ENCODE measurements at places on chromosomes 4 and X.

DNA sequence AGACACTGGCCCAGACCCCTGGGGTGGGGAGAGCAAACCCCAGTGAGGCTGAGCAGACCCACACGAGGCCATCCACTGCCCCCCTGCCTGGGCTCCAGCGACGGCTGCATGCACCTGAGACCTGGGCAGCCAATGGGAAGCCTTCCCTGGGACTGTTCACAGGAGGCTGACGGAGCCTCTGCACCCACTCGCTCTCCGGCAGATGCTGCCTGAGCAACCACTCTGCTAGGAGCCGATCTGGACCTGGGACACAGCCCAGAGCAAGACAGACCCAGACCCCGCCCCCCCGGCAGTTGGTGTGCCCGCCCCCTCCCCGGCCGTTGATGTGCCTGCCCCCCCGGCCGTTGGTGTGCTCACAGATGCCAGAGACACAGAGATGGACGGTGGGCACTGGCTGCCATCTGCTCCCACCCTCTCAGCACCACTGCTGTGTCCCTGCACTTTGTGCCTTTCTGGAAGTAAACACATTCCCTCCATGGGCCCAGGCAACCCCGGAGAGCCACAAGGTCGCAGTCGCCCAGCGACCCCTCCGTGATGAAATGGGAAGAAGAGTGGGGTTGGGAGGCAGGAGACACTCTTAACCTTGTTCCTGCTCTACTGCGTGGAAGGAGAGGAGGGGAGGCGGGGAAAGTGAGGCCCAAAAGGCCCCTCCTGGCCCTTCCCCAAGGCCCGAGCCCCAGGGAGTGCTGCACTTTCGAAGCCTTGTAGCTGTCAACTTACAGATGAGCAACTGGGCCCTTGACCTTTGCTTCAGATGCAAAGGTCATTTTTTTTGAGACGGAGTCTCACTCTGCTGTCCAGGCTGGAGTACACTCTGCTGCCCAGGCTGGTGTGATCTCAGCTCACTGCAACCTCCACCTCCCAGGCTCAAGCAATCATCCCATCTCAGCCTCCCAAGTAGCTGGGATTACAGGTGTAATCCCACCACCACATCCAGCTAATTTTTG, 62.0 kb downstream of the ZFYVE28 start:
- DNase-seq: no peak

DNA sequence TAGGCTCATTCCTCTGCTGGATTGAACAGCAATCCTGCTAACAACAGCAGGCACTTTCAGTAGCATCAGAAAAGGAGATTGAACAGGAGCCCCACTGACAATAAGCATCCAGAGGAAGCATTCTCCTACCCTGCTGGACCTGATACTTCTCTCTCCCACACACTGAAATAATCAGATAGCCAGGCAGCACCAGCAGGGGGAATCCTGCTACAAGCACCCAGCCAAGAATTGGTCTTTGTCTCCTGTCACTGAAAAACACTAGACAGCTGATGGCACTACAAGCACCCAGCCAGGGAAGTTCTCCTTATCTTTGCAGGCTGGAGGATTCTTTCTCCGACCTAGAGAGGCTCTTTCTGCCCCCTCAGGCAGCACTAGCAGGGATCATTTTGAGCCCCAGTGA, 444.3 kb upstream of the GRIA3 start:
- no peak for DNase-seq

DNA sequence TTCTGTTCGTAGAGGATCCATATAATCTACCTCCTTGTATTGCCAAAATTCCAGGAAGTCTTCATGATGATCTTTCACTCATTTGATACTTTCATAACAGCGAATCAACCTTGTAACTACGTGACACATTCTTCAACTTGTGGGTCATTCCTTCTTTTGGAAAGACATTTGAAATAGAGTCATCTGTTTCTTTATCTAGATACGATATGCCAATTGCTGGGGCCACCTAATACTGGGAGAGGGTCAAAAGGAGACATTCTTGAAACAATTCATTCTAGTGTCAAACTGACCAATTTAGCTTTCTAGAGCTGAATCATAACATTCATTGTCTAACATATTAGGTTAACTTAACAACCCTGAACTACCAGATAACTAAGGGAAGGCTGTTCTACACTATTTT, 62.9 kb upstream of the SMAD1 start:
- DNase-seq: no peak

DNA sequence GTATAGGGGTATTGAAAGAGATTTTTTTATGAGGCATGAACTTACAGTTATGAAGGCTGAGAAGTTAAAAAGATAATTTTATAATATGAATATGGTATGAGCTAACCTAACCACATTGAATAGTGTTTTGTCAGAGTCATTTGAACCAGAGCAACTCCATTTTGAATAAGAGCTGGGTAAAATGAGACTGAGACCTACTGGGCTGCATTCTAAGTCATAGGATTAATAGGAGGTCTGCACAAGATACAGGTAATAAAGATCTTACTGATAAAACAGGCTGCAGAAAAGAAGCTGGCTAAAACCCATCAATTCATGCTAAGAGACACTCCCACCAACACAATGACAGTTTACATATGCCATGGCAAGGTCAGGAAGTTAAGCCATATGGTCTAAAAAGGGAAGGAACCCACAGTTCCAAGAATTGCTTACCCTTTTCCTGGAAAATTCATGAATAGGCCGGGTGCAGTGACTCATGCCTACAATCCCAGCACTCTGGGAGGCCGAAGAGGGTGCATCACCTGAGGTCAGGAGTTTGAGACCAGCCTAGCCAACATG, 209.2 kb downstream of the TECRL start:
- no peak for DNase-seq

DNA sequence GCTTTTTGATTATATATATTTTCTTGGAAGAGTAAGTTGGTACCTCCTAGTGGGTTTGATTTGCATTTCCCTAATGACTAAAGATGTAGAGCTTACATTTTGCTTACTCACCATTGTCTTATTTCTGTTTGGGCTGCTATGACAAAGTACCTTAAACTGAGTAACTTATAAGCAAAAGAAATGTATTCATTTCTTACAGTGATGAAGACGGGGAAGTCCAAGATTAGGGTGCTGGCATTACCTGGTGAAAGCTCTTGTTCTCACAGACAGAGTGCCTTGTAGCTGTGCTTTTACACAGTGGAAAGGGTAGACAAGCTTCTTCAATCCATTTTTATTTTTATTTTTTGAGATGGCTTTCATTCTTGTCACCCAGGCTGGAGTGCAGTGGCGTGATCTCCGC, 229.2 kb upstream of the AGA start:
- no peak for DNase-seq

DNA sequence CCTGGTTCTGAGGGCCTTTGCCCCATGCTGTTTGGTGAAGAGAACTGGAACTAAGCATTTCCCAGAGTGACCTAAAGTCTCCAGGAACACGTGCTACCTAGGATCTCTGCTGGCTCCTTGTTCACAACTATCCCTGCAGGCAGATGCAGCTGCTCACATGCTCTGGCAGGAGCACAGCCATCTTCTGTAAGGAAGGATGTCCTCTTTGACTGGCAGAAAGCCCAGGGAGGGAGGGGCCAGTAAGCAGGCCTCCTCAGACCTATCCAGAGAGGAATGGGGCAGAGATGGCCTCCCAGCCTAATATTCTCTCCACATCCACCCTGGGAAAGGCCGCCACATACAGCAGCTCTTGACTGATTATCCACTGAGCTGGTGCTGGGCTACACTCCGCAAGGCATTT, 142.8 kb upstream of the EOLA2 start:
- peak; percentile 36 for DNase-seq

DNA sequence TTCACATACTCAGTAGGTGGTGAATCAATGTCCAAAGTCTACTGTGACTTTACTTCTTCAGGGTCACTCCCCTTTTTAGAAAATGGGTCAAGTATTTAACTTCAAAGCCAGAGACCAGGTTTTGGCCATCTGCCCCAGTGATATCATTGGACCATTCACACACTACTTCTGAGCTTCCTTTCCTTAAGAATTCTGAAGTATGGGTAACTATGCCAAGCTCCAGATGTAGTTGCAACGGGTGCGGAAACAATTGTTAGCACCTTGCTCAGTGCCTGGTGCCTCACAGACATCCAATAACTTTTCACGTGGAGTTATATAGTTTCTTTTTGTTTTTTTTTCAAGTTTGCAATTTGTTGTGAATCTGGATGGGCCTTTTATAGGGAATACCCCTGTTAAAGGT, 62.6 kb downstream of the TTC29 start:
- DNase-seq: no peak

- peak; percentile 37 for DNase-seq
Measured at GRCh38 chr4:24763631-24764297, 31.6 kb upstream of the SOD3 start.

GRCh38 chrX:77514177-77514576, 67.0 kb downstream of the FGF16 start:
- DNase-seq: no peak

- no peak for DNase-seq
Measured at GRCh38 chr4:78439328-78439727, 112.2 kb upstream of the ANXA3 start.

Measured in stomach (tissue), 19 donors.